ENCODE measurements at places on chromosomes 2 and 18. TPM values are rescaled to one million over a fixed set of nuclear protein-coding genes. Genes with fewer than 3 reads are reported as not detected.

DNA sequence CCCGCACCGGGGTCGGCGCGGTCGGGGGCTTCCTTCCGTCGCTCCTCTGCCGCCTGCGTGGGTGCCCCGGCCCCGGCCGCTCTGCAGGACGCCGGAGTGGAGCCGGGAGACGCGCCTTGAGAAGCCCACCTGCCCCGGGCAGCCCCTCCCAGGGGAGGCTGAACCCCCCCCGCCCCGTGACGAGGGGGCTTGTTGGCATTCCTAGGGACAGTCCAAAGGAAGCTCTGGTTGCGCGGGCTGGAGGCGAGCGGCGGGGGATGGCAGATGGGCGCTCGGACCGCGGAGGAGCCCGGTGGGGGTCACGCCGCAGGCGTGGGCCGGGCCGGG, 133.5 kb upstream of the MGAT5 start:
- H3K36me3 ChIP-seq = no peaks in the 10 kb centered on the region
- H3K4me3 ChIP-seq = peak overlapping the region; percentile 75
- H3K27me3 ChIP-seq = no peaks in the 10 kb centered on the region
- peaks cover 27% of the 10 kb centered on the region for H3K4me1 ChIP-seq
- H3K27ac ChIP-seq = no peak overlapping the region

DNA sequence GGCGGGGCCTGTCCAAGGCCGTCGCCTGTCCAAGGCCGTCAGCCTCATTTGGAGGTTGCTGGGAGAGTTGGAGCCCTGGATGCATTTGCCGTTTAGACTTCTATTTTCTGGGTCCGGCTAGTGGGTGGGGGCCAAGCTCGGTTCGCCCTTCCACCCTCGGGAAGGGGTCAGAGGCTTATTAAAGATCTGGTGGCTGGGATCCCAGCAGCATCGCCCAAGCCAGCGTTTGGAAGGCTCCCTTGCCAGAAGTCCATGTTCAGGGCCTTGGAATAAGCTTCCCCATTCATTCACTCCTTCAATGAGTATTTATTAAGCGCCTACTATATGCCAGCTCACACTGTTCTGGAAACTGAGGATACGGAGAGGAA, 516 bp upstream of the DOCK10 start:
- peaks cover 65% of the 10 kb centered on the region for H3K27me3 ChIP-seq
- peaks cover 6% of the 10 kb centered on the region for H3K4me1 ChIP-seq
- DNase-seq = no peak
- H3K36me3 ChIP-seq = no peaks in the 10 kb centered on the region
- no peak overlapping the region for H3K27ac ChIP-seq

GRCh38 chr2:42775810-42776209, 11.9 kb upstream of the OXER1 start:
- DNase-seq = no peak
- no peak overlapping the region for H3K27ac ChIP-seq
- H3K4me3 ChIP-seq = no peak overlapping the region
- no peaks in the 10 kb centered on the region for H3K4me1 ChIP-seq

- no peak overlapping the region for H3K27ac ChIP-seq
- no peaks in the 10 kb centered on the region for H3K27me3 ChIP-seq
- peak; percentile 4 for DNase-seq
- H3K36me3 ChIP-seq = no peaks in the 10 kb centered on the region
Observed at GRCh38 chr18:42719221-42719620, 396.3 kb downstream of the RIT2 start.

DNA sequence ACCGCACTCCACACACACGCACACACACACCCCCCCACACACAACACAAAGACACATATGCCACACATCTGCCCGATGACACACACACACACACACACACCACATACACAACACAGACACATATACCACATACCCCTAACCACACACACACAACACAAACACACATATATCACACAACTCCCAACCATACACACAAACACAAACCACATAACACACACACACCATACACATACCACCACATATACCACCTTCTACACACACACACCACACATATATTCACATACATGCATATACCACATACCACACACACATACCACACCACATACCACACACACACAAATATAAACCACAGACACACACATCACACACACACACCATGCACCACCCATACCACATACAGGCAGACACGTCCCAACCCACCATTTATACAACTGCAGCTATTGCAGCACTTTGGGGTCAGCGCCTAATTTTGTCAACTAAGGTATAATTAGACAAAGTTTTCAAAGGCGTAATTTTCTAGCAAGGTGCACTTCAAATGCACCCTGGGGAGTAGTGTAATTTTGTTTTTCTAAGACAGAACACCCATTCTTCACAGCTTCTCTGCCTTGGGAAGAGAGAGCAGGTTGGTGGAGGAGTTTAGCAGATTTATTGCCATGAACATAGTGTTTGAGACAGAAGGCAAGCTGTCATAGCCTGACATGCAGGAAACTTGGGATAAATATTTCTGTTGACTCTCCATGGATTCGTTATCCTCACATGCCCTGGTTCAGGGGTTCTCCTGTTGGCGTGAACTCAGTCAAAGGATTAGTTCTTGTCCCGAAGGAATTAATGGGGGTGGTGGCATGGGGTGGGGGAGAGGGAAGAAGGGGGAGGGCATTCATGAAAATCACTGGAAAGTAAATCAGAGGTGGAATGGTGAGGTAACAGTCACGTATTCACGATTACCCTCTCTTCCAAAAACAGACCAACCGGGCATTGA, 416.1 kb downstream of the LPIN1 start:
- DNase-seq = no peak
- H3K4me1 ChIP-seq = no peaks in the 10 kb centered on the region
- no peaks in the 10 kb centered on the region for H3K36me3 ChIP-seq
- H3K27me3 ChIP-seq = no peaks in the 10 kb centered on the region

GRCh38 chr2:237911363-237912017, 52.1 kb downstream of the RAMP1 start:
- no peaks in the 10 kb centered on the region for H3K27me3 ChIP-seq
- no peak overlapping the region for H3K4me3 ChIP-seq
- no peak for DNase-seq
- no peaks in the 10 kb centered on the region for H3K4me1 ChIP-seq

GRCh38 chr2:43267381-43267780, 41.0 kb upstream of the ZFP36L2 start:
- no peaks in the 10 kb centered on the region for H3K27me3 ChIP-seq
- H3K27ac ChIP-seq = peak overlapping the region; percentile 79
- H3K4me3 ChIP-seq = no peak overlapping the region

GRCh38 chr2:73503992-73504570, 118.4 kb downstream of the ALMS1 start:
- H3K4me3 ChIP-seq = no peak overlapping the region
- no peaks in the 10 kb centered on the region for H3K4me1 ChIP-seq
- H3K36me3 ChIP-seq = peaks cover 5% of the 10 kb centered on the region
- DNase-seq = no peak
- no peak overlapping the region for H3K27ac ChIP-seq

DNA sequence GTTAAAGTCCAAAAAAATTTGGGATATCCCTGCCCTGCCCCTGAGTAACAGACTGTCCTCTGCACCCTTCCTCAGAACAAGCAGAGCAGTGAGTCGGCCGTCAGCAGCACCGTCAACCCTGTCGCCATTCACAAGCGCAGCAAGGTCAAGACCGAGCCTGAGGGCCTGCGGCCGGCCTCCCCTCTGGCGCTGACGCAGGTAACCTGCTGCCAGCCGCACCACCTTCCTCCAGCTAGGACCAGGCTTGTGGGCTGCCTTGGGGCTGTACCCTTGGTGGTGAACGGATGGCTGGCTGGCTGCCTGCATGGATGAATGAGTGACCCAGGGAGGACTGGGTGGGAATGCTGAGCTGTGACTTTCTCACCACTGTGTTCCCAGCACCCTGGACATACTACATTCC, 236.2 kb downstream of the GLI2 start:
- no peak overlapping the region for H3K4me3 ChIP-seq
- H3K27me3 ChIP-seq = no peaks in the 10 kb centered on the region
- no peak overlapping the region for H3K27ac ChIP-seq
- DNase-seq = no peak
- no peaks in the 10 kb centered on the region for H3K36me3 ChIP-seq
- H3K4me1 ChIP-seq = no peaks in the 10 kb centered on the region

- peak overlapping the region; percentile 79 for H3K27ac ChIP-seq
- DNase-seq = peak; percentile 19
- no peaks in the 10 kb centered on the region for H3K36me3 ChIP-seq
- H3K4me1 ChIP-seq = no peaks in the 10 kb centered on the region
- no peaks in the 10 kb centered on the region for H3K27me3 ChIP-seq
Observed at GRCh38 chr2:13968811-13969210, 663.7 kb upstream of the LRATD1 start.

The PXDN gene
- total RNA-seq = 114 TPM

The TNS1 gene
- total RNA-seq = 3.3 TPM

The ACKR3 gene
- 0.29 TPM for total RNA-seq

The CCDC148 gene
- 0.51 TPM for total RNA-seq

The CNDP1 gene
- total RNA-seq = not detected

The SPTBN1 gene
- 148 TPM for total RNA-seq

The SETBP1 gene
- 4.8 TPM for total RNA-seq

The SCRN3 gene
- 27.3 TPM for total RNA-seq

The PDCD1 gene
- total RNA-seq = not detected
